CD4-positive, alpha-beta T cell treated with Interleukin-4 for 1 hour (primary cell): ENCODE measurements at places on chromosomes 3 and 15.

GRCh38 chr3:29312960-29313452, 32.1 kb downstream of the RBMS3 start:
- DNase-seq = no peak

DNA sequence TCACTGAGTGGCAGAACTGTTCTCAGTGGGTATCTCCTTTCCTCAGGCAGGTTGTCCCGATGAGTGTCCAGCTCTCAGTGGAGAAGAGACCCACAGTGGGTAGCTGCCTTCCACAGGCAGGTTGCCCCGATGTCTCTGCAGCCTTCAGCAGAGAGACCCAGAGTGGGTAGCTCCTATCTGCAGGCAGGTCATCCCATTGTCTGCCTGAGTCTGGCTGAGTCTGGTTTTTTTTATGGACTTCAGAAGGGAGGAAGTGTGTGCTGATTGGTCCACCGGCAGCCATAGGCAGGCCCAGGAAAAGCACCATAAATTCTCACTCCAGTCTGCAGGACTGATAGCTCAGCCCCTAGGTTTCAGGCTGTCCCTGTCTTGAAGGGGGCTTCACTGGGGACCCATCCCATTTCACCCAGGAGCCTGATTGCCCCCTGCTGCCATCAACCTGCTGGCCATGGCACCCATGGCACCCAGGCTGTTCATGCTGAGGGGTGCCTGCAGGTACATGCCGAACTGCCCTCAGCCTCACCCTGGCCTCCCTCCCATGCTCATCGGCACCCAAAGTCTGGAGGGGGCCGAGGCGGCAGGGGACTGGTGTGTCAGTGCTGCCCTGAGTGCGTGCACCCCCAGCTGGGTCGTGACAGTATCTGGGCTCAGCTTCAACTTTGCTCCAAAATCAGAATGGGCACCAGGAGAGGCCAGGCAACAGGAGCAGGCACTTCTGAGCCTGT, 3.6 kb upstream of the LIMD1 start:
- DNase-seq = no peak

- no peak for DNase-seq
Measured at GRCh38 chr3:189516039-189516438, 115.2 kb upstream of the TP63 start.

DNA sequence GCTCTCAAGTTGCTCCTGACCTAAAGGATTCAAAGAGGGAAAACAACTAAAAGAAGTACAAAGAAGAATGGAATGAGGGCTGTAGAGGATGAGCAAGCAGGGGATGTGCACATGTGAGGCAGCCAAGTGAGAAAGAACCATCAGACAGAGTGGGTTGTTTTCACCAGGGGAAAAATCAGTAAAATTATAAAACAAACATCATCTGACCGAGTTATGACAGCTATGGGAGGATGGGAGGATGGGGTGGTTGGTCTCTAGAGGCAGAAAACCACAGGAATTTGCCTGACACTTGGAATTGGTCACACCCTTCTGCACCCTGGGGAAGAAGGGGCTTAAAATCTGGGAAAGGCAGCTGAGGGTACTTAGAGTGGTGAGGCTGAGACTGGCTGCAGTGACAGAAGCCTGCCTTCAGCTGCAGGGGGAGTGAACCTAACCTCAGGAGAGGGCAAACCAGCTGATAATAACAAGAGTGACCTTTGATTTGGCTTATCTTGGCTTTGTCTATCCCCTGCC, 10.1 kb downstream of the ARHGAP31 start:
- DNase-seq = no peak

- DNase-seq = no peak
Measured at GRCh38 chr15:60854858-60855564, 374.1 kb downstream of the RORA start.

- no peak for DNase-seq
Measured at GRCh38 chr3:127718916-127719290, 46.2 kb downstream of the ABTB1 start.

DNA sequence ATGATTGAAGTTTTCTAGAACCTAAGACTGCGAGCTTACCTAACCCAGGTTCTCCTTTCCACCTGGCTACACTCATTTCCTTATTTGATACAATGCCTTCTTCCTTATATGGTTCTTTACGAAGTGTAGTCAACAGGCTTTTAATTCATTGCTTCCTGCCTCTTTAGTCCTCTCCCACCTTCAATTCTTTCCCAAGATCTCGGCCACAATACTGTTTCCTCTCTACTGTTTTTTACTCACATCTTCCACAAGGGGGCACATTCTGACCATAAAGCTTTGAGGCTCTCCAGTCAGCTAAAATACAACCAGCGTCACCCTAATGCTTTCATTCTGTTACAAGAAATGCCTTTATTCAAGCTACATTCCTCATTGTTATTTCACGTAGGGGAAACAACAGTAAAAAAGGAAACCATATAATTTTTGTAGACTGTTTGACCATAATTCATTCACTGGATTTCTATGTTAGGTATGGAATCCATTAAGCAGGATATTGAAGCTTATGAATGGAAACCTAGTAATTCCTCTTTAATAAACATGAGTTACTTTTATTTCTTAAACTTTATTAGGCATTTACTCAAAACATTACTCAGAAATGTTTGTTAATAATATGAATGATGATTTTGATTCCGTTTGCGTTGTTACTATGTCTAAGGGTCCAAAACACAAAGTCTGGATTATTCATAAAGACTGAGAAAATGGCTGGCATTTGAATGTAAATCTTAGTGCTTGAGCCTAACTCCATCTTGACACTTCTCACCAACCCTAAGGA, 29.5 kb upstream of the VEPH1 start:
- no peak for DNase-seq
